Smooth muscle cell of bladder (primary cell): ENCODE measurements at places on chromosomes 6 and 20. TPM values are rescaled to one million over a fixed set of nuclear protein-coding genes. Genes with fewer than 3 reads are reported as not detected.

NINL gene
- total RNA-seq = 8.2 and 10.3 TPM in 2 replicates

PAK1IP1 gene
- total RNA-seq = 14.1 and 19.8 TPM in 2 replicates

FOXQ1 gene
- total RNA-seq = 0.09 and 0.14 TPM in 2 replicates

CYP24A1 gene
- total RNA-seq = 0.28 and 0.85 TPM in 2 replicates

PAX1 gene
- not detected in 2 replicates for total RNA-seq

C6orf163 gene
- total RNA-seq = 1.1 and 1.8 TPM in 2 replicates
